Spleen (tissue), 13 donors: ENCODE measurements at places on chromosomes 13 and 19.

DNA sequence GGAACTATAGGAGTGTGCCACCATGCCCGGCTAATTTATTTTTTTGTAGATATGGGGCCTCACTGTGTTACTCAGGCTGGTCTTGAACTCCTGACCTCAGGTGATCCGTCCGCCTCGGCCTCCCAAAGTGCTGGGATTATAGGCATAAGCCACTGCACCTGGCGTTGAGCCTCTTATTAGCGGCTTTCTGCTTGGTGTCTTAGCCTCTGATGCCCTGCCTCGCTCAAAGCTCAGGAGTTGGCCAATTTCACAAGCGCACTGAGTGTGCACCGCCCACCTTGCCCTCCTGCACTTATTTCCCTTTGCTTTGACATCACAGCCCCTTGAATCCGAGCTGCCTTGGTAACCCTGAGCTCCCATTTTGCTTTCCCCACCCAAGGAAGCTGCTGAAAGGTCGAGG, 10.1 kb downstream of the YIPF2 start:
- H3K27ac ChIP-seq = no peak overlapping the region
- H3K36me3 ChIP-seq = peaks cover 97% of the 10 kb centered on the region
- no peak for DNase-seq
- no peak overlapping the region for H3K4me3 ChIP-seq

DNA sequence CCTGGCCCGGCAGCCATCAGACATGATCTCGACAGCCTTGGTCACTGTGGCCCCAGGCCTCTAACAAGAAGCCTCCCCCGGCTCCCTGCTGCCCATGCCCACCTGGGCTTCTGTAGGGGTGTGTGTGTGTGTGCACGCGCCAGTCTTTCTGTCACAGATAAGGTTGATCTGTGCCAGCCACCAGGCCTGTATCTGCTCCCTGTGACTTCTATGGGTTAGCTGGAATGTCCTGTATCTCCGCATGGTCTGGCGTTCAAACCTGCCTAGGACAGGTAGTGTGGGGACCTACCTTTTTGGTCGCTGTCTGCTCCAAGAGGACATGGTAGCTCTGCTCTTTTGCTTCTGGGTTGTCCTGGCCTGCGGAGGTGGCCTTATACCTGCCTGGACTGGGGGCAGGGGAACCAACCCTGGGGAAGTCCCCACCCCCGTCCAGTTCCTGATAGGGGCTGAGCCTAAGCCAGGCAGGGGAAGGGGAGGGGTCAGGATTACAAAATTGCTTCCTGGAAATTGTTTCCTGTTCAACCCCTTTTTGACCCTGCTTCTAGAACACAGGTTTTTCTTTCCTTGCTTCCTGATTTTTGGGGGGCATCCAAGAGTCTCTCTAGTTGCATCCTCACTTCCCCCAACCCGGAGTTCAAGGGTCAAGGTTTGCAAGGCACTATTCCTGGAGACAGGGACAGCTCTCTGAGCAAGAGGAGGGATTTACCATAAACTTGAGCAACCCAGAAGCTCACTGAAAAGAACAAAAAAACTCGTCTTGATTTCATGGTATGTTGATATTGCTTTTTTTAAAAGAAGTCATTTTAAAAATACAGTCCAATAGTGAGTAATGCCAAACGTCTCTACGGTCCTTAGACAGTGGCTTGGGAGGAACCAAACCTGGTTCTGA, at the start of gene LRG1:
LRG1 (minus strand) TSS at position 344 of the 889 bp plus-strand sequence; CDS start at position 321, 23 bp downstream.
- peak within 1 kb of the TSS; percentile 87 for H3K27ac ChIP-seq
- H3K4me1 ChIP-seq = peaks cover 81% of the 10 kb centered on the region
- H3K4me3 ChIP-seq = peak within 1 kb of the TSS; percentile 24
- H3K36me3 ChIP-seq = no peaks in the 10 kb centered on the region

DNA sequence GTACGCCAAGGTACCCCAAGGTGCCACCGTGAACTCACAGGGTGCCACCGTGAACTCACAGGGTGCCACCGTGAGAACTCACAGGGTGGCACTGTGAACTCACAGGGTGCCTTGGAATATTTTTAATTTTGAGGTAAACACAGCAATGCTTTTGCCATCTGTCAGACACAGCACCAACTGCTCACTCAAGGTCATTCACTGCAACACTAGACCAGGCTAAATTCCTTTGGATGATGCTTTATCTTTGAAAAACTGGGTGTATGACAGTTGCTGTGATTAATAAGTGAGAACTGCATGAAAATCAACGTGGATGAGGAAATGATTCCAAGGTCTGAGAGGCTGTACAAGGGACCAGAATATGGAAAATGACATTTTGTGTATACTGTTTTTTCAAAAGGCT, 18.9 kb downstream of the SAFB2 start:
- H3K27me3 ChIP-seq = no peaks in the 10 kb centered on the region
- H3K4me1 ChIP-seq = peaks cover 15% of the 10 kb centered on the region
- no peak overlapping the region for H3K27ac ChIP-seq
- no peak overlapping the region for H3K4me3 ChIP-seq

DNA sequence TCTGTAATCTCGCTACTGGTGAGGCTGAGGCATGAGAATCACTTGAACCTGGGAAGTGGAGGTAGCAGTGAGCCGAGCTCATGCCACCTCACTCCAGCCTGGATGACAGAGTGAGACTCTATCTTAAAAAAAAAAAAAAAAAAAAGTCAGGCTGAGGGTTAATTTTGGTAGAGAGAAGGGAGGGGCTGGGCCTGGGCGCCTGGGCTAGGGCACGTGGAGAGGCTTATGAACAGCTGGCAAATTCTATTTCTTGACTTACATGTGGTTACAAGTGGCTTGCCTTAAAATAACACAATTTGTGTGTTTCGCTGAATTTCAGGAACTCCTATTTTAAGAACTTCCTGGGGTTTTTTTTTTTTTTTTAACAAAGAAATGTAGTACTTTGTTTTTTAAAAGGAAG, 47.6 kb upstream of the MAP3K10 start:
- H3K4me1 ChIP-seq = peaks cover 53% of the 10 kb centered on the region
- H3K27me3 ChIP-seq = no peaks in the 10 kb centered on the region
- H3K36me3 ChIP-seq = no peaks in the 10 kb centered on the region
- H3K27ac ChIP-seq = peak overlapping the region; percentile 51

DNA sequence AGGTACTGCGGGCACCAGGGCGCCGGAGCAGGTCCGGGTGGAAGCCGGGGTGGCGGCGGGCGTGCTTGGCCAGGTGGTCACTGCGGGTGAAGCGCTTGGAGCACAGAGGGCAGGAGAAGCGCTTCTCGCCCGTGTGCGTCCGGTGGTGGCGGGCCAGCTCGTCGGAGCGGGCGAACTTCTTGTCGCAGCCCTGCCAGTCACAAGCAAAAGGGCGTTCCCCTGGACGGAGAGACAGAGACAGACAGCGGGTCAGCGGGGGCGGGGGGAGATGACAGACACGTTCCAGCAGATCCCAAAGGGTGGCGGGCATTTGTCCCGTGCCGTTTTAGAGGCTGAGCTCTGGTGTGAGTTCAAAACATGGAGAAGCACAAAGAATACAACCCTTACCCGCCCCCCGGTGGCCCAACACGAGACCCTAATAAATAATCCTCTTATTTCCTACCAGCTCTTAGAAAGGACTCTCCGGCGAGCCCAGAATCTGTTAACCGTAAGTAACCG, 6.3 kb upstream of the REXO1 start:
- H3K4me3 ChIP-seq = peak overlapping the region; percentile 57
- peaks cover 91% of the 10 kb centered on the region for H3K4me1 ChIP-seq
- H3K27ac ChIP-seq = peak overlapping the region; percentile 95
- H3K36me3 ChIP-seq = peaks cover 6% of the 10 kb centered on the region
- DNase-seq = peak; percentile 89

DNA sequence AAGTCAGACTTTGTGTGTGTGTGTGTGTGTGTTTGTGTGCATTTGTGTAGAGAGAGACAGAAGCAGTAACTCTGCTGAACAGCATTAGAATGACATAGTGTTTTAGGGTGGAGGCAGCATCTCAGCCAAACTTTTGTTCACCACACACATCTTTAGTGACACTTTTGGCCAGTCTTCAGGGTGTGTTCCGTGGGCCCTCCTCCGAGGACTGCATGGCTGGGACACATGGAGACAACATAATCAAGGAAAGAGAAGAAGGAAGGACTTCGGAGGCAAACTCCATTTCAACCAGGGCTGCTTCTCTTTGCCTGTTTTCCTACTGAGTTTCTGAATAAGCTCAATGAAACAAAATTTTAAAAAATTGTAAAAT, 205.1 kb downstream of the LHFPL6 start:
- H3K27ac ChIP-seq = no peak overlapping the region
- no peaks in the 10 kb centered on the region for H3K4me1 ChIP-seq
- H3K27me3 ChIP-seq = no peaks in the 10 kb centered on the region
- no peak for DNase-seq
- H3K4me3 ChIP-seq = no peak overlapping the region
- no peaks in the 10 kb centered on the region for H3K36me3 ChIP-seq

GRCh38 chr13:51637852-51638215, 53.6 kb downstream of the WDFY2 start:
- peaks cover 10% of the 10 kb centered on the region for H3K4me1 ChIP-seq
- DNase-seq = no peak
- H3K4me3 ChIP-seq = no peak overlapping the region
- H3K27me3 ChIP-seq = no peaks in the 10 kb centered on the region

DNA sequence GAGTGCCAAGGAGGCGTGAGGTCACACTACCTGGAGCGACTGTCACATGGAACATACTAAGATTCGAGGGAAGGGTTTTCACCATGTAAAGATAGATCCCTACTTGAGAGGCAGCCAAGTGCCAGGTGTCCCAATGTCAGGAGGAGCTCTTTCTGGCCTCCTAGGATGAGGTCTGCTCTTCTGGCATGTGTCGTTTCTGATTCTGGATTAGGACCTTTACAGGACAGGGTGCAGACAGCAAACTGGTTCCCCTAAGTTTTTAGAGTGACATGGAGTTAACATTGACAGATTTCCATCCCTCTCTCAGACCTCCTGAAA, 75.3 kb downstream of the ZNF536 start:
- H3K27me3 ChIP-seq = no peaks in the 10 kb centered on the region
- H3K4me3 ChIP-seq = no peak overlapping the region
- H3K36me3 ChIP-seq = no peaks in the 10 kb centered on the region
- H3K27ac ChIP-seq = no peak overlapping the region

- H3K4me1 ChIP-seq = peaks cover 14% of the 10 kb centered on the region
- DNase-seq = no peak
- H3K27ac ChIP-seq = no peak overlapping the region
Measured at GRCh38 chr19:55508120-55508519, 19.9 kb downstream of the SSC5D start.

- H3K4me3 ChIP-seq = no peak overlapping the region
- no peak for DNase-seq
- no peaks in the 10 kb centered on the region for H3K4me1 ChIP-seq
- H3K36me3 ChIP-seq = no peaks in the 10 kb centered on the region
- H3K27me3 ChIP-seq = peaks cover 67% of the 10 kb centered on the region
Measured at GRCh38 chr13:27824121-27824520, 31.8 kb downstream of the GSX1 start.

DNA sequence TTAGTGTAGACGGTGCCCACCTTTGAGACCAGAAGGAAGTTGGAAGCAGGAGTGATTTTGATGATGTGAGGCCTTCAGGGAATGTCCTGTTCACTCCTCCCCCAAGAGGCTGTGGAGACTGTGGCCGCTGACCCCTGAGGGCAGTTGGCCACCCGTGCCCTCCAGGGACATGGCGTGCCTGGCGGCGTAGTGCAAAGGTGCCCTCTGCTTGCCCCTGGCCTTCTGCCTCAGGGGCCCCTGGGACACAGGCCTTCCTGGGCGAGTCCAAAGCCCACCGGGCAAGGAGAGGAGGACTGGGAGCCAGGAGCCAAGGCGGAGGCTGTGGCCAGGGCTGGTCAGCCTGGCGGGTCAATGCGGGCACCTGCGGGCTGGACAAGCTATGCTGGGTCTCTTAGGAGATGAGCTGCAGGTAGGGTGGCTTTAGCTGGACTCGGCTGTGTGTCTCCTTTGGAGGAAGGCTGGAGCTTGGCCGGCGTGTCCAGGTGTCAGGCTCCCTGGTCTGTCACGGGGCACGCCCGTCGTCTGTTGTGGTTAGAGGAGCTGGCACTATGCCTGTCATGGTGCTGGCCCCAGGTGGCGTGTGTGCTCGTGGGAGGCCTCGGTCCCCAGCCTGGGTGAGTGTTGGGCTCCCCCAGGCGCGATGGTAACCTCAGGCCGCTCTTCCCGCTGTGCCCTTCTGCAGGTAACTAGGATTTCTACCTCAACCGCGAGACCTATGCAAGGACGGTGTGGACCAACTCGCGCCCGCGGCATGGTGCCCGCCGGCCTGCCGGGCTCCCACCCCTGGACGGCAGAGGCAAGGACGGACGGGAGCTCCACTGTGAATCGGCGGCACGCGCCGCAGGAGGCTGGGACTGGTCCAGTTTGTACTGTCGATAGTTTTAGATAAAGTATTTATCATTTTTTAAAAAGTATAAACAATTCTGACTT, 6.8 kb downstream of the PLEKHJ1 start:
- H3K27ac ChIP-seq = no peak overlapping the region
- H3K27me3 ChIP-seq = no peaks in the 10 kb centered on the region
- H3K4me1 ChIP-seq = no peaks in the 10 kb centered on the region
- no peak for DNase-seq
- H3K36me3 ChIP-seq = peaks cover 89% of the 10 kb centered on the region
- H3K4me3 ChIP-seq = no peak overlapping the region

DNA sequence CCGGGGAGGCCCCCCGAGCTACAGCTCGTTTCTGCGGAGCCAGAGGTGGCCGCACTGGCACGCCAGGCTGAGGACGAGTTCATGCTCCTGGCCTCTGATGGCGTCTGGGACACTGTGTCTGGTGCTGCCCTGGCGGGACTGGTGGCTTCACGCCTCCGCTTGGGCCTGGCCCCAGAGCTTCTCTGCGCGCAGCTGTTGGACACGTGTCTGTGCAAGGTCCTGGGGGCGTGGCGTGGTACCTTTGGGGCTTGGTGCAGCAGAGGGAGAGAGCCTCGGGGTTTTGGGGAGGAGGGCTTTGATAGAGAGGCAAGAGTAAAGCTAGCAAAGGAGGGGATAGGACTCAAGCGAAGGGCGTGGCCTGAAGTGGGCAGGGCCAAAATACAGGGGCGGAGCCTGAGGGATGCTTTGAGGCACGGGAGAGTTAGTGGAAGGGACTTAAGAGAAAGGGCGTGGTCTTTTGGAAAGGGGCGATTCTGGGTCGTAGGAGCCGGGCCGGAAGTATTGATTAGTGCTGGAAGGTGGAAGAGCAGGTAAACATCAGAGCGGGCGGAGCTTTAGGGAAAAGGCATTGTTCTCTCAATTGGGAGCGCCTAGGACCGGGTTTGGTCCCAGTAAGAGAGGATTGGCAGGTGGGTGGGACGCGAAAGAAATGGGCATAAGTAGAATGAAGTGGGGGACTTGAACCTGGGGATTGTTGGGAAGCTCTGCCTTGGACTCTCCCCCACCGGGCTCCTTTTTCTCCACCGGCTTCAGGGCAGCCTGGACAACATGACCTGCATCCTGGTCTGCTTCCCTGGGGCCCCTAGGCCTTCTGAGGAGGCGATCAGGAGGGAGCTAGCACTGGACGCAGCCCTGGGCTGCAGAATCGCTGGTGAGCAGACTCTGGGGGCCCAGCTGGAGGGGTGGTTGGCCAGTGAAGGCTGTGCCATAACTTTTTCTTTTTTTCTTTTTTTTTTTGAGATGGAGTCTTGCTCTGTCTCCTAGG, 1.2 kb downstream of the PPM1N start:
- H3K27ac ChIP-seq = peak overlapping the region; percentile 36
- H3K36me3 ChIP-seq = no peaks in the 10 kb centered on the region
- peaks cover 7% of the 10 kb centered on the region for H3K27me3 ChIP-seq
- H3K4me3 ChIP-seq = peak overlapping the region; percentile 45

DNA sequence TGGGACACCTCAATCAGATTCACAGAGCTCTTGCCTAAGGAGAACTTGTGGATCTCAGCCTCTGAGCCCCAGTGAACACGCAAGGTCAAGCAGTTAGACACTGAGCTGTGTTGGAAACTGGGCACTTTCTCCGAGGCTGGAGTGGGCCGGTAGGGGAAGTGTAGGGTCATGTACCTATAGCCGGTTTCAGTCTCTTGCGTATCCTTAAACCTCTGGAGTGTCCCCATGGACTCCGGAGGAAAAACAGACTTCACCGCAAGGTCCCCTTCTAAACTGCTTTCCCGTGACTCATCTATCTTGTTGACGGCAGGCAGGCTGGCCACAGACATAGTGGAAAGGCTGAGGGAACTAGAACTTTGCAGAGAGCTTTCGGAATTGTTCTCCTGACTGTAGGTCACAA, 11.3 kb downstream of the IQCN start:
- H3K4me1 ChIP-seq = peaks cover 6% of the 10 kb centered on the region
- H3K36me3 ChIP-seq = peaks cover 38% of the 10 kb centered on the region
- no peak overlapping the region for H3K27ac ChIP-seq
